ENCODE measurements at places on chromosomes 11 and 22.
A peak's percentile ranks its signal among the peaks of the same experiment; 100 is the strongest.

- no peak for DNase-seq
Measured at GRCh38 chr22:39282645-39283321, 36.6 kb downstream of the RPL3 start.

GRCh38 chr11:84022695-84023094, 736.5 kb upstream of the CCDC90B start:
- DNase-seq: no peak

DNA sequence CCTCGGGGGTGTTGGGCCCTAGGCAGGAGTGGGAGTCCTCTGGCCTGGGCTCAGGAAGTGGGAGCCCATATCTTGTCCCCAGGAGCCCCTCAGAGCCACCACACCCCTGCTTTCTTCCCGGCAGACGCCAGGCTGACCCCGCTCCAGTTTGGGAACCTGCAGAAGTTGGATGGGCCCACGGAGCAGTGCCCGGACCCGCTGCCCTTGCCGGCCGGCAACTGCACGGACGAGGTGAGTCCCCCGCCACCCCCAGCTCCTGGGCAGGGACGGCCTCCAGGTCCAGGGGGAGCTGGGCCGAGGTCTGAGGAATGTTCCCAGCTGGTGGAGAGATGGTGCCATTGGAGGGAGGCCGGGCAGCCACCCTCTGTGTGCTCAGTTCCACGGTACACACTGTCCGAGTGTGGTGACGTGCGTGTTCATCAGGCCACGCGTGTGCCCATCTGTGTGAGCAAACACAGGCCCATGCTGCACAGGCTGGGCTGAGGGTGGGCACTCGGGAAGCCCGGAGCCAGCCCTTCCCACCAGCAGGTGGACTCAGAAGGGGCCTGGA, 4.8 kb downstream of the MUC5B start:
- no peak for DNase-seq

- no peak for DNase-seq
Measured at GRCh38 chr11:61834278-61835048, 6.4 kb downstream of the FADS2 start.

DNA sequence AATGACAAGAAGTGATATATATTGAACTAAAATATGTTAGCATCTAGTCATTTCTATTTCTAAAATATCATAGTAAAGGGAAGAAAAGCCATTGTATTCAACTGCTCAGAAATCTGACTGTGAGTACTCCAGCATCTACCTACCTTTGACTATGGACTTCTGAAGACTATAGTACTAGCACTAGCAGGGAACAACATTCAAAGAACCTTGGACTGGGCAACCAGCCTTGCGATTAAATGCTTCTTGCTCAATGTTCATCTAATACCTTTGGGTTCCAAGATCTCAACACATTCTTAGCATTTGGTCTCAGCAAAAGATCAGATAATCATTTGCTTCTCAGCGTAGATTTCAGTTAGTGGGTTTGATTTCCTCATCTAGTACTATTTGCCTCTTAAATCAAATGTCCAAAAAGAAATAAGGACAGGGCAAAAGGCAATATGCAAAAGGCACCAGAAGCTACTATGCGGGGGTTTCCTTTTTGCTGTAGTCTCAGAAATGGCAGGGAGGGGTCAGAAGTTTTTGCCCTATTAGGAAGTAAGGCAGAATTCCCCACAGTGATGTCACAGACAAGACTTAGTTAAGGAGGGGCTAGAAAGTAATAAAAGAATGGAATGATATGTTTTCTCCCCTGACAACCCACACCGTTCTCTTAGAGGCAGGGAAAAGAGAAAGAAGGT, 80.6 kb downstream of the GAB2 start:
- DNase-seq: no peak

GRCh38 chr22:37285937-37286336, 3.6 kb downstream of the CYTH4 start:
- DNase-seq: no peak

GRCh38 chr11:45332276-45332934, 46.3 kb upstream of the SYT13 start:
- DNase-seq: peak; percentile 51

DNA sequence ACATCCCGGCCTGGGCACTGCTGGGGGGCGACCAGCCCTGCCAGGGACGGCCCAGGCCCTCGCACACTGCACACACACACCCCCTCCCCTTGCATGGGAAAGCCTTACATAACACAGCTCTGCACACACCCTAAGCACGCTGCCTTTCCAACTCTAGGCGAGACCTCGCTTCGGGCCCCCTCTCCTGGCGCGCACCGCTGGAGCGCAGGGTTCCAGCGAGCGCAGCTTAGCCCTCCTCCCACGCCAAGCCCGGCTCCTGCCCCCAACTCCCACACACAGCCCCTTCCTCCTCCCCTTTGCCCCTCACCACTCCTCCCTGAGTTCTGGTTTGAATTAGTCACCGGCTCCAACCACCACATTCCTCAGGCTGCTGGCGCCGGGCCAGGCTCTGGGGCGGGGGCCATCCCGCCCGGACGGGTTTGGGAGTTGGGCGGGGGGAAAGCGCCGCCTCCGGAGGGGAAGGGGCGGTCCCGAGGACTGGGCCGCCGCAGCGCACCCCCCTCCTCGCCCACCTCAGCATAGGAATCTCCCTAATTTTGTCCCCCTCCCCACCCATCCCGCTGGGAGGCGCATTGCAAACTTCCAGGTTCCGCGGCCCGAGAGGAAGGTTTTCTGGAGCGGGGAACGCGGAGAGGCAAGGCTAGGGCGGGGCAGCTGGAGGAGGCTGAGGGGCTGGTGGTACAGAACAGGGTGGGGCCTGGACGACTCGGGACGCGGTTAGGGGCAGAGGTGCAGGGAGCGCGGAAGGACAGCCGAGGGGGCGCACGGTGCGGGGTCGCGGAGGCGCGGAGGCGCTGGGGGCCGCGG, 966 bp downstream of the AHNAK start:
- DNase-seq: peak; percentile 78

GRCh38 chr11:104771763-104772162, 126.5 kb downstream of the CASP12 start:
- no peak for DNase-seq

GRCh38 chr11:69691463-69691862, 12.4 kb downstream of the FGF19 start:
- DNase-seq: no peak

GRCh38 chr11:132987936-132988335, 544.4 kb downstream of the OPCML start:
- DNase-seq: no peak

GRCh38 chr11:35344681-35345574, 74.4 kb downstream of the SLC1A2 start:
- DNase-seq: no peak

DNA sequence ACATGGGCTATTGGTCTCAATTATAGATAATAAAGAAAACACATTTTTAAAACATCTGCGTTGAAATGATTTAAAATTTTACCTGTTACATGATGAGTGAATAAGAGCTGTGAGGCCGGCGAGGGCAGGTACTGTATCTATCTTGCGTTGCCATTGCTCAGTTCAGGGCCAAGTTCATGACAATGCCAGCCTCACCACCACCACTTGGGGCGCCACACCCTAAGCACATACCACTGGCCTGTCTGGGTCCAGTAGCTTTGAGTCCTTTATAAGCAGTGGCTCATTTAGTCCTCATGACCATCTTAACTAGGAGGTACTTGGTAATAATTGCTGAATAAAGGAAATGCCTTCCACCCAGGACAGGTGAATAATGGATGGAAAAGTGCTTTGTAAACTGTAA, 14.5 kb upstream of the MB start:
- no peak for DNase-seq

DNA sequence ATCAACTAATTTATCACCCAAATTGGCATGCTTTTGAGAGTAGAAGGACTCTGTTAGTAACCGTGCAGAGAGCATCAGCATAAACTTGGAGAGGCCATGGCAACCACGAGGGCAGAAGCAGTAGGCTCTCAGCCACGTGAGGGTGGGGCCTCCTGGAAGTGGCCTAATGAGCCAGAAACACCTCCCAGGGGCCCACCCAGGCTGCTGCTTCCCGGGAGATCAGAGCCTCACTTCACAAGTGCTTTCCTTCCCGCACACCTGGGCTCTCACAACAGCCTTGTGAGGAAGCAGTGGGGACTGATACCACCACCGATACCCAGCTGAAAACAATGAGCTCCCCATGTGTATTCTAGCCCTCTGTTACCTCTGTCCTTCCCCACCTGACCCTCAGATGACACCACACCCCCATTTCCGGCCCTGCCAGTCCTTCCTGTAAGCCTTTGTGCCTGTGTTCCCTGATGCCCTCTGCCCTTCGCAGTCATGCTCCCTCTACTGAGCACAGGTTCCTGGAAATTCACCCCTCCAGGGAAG, 17.0 kb downstream of the TRIM29 start:
- no peak for DNase-seq

DNA sequence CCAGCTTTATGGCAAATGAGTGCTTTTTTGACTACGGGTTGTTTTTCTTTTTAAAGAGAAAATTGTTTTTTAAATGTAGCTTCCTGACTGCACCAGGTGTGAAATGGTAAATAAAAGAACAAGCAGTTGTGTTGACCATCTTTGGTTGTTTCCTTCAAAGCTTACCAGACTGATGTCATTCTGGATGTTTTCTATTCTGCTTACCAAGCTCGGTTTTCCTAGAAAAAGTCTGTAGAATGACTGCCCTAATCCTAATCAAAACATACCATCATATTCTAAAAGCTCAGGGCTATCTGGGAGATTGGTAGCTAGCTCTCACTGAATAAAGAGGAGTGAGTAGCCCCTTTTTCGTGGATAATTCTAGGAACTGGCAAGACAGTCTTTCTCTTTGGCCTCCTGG, 77.7 kb downstream of the GAB2 start:
- no peak for DNase-seq

DNA sequence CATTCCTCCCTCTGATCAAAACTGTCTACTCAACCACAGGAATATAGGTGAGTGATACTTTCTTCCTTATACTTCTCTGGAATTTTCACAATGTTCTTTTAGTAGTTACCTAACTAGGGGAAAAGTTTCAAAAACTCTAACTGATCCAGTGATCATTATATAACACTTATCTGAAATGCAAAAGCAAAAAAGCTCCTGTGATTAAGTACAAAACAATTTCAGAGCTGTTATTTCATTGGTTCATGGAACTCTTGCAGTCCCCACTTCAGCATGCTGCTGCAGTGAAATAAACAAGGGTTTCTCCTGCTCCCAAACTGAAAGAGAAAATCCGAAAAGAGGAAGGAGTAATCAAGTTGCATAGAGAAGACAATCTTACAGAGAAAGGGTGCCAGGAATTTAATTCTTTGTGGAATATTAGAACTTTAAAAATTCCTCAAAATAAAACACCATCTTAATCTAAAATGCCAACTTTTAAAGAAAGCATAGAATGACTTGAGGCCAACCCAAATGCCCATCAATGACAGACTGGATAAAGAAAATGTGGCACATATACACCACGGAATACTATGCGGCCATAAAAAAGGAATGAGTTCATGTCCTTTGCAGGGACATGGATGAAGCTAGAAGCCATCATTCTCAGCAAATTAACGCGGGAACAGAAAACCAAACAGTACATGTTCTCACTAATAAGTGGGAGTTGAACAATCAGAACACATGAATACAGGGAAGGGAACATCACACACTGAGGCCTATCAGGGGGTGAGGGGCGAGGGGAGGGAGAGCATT, 20.3 kb downstream of the PPP2R1B start:
- DNase-seq: no peak

Measured in neuronal stem cell (in vitro differentiated cells).